Endodermal cell (in vitro differentiated cells): ENCODE measurements at places on chromosomes 1 and 21. TPM values are rescaled to one million over a fixed set of nuclear protein-coding genes. Genes with fewer than 3 reads are reported as not detected.

Gene SPATA46
- not detected in 2 replicates for total RNA-seq

Gene ANGPTL3
- not detected in 2 replicates for total RNA-seq

Gene PLA2G2C
- not detected in 3 replicates for total RNA-seq

- H3K27ac ChIP-seq, result no peak overlapping the region
- no peaks in the 10 kb centered on the region for H3K36me3 ChIP-seq
- no peak overlapping the region for H3K4me3 ChIP-seq
- peaks cover 7% of the 10 kb centered on the region for H3K27me3 ChIP-seq
- DNase-seq, result no peak
- H3K4me1 ChIP-seq, result peaks cover 5% of the 10 kb centered on the region
Observed at GRCh38 chr1:22738522-22738921, 27.9 kb downstream of the EPHB2 start.

GRCh38 chr1:167130829-167131510 lies 37.1 kb downstream of the STYXL2 start:
- DNase-seq, result no peak
- no peaks in the 10 kb centered on the region for H3K4me1 ChIP-seq
- no peak overlapping the region for H3K4me3 ChIP-seq

DNA sequence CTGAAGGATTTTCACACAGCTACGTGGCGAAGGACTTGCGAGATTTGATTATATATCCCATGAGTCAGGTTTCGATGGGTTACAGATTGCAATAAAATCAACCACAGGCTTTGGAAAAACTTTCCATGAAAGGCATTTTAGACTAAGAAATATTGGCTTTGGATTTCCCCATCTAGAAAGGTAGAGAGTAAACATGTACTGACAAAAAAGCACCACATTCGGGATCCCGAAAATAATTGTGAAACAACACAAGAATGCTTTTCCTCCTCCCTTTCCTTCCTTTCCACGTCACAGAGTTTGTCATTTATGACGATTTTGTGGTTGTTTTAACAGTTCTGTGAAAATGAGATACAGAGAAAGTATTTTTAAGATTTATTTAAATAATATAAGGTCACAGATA lies 38.5 kb downstream of the TGFB2 start:
- H3K27ac ChIP-seq, result no peak overlapping the region
- H3K27me3 ChIP-seq, result no peaks in the 10 kb centered on the region
- H3K4me3 ChIP-seq, result no peak overlapping the region
- H3K36me3 ChIP-seq, result no peaks in the 10 kb centered on the region
- DNase-seq, result no peak
